ENCODE measurements at places on chromosomes 12 and 14. TPM values are rescaled to one million over a fixed set of nuclear protein-coding genes. Genes with fewer than 3 reads are reported as not detected.

GRCh38 chr12:38886064-38886463 lies 19.3 kb downstream of the CPNE8 start:
- no peak overlapping the region for H3K27ac ChIP-seq
- no peaks in the 10 kb centered on the region for H3K4me1 ChIP-seq
- no peaks in the 10 kb centered on the region for H3K36me3 ChIP-seq
- no peak overlapping the region for H3K4me3 ChIP-seq

- H3K27me3 ChIP-seq: no peaks in the 10 kb centered on the region
- no peak for DNase-seq
- H3K36me3 ChIP-seq: no peaks in the 10 kb centered on the region
- no peak overlapping the region for H3K27ac ChIP-seq
Observed at GRCh38 chr12:79411791-79412190, 279.0 kb downstream of the PAWR start.

The OVCH1 gene
- 0.65 TPM for total RNA-seq

- no peak for DNase-seq
- no peaks in the 10 kb centered on the region for H3K27me3 ChIP-seq
- peaks cover 14% of the 10 kb centered on the region for H3K4me1 ChIP-seq
- peak overlapping the region; percentile 93 for H3K4me3 ChIP-seq
- peak overlapping the region; percentile 35 for H3K27ac ChIP-seq
Observed at GRCh38 chr14:53151523-53152183, 1.5 kb downstream of the DDHD1 start.

The IL22 gene
- not detected for total RNA-seq

DNA sequence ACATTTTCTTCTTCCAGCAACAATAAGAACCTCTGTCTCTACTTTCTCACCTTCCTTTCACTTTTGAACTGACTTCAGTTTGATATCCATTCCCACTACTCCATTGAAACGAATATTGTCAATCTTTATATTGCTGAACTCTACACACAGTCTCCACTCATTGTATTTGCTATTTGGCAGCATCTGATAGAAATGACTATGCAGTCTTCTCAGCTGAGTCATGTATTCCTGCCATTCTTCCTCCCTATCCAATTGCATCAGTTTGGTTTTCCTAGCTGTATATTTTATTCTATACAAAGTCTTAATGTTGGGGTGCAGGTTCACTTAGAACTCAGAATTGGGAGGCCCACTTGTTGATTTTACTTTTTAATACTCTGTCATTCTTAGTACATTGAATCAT lies 107.5 kb upstream of the CPNE8 start:
- no peak overlapping the region for H3K4me3 ChIP-seq
- no peaks in the 10 kb centered on the region for H3K27me3 ChIP-seq
- H3K27ac ChIP-seq: no peak overlapping the region

The ANO2 gene
- 2.8 TPM for total RNA-seq

DNA sequence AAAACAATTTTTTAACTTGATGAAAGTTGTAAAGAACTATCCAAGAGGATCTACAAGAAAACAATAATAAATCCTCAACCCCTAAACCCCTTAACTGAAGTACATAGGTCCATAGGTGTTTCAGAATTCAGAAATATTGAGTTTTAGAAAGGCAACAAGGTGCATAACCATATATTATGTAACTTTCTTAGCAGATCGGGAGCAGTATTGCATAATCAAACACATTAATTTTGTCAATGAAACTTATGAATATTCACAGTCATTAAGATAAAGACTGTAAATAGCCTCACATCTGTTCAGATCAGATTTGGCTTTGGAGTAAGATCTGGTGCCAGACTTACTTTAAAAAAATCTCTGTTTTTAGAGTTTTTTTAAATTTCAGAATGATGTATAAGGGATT lies 647.1 kb upstream of the FLRT2 start:
- no peak overlapping the region for H3K27ac ChIP-seq
- no peak for DNase-seq
- peaks cover 2% of the 10 kb centered on the region for H3K4me1 ChIP-seq
- H3K36me3 ChIP-seq: no peaks in the 10 kb centered on the region
- H3K27me3 ChIP-seq: no peaks in the 10 kb centered on the region

DNA sequence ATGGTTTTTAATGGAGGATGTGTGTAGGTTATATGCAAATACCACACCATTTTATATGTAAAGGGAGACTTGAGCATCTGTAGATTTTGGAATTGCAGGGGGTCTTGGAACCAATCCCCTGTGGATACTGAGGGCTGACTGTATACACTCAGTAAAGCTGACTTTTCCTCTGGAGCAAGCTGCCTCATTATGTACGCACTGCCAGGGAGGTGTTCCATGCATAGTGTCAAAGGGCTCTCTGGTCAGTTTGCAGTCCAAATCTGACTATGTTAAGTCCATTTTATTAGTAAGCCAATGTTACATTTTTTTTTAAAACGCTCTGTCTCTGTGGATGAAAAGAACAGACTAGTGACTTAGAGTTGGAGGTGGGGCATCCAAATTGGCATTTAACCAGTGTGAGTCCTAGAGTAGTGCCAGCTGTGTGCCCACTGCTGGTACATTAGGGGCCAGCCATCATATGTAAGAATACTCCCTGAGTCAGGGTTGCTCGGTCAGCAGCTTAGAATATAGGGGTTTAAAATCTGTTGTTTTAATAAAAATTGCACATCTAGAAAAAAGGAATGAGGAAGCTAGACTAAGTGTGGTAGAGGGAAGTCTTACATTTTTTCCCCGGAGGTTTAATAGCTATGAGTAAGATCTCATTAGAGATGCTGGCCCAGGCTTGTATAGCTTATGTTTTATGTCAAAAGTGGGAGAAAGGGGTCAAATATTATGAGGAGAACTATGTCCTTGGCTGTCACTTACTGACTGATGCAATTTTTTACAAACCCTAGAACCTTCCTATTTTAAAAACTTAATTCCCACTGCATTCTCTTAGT lies 87.0 kb downstream of the TESC start:
- no peaks in the 10 kb centered on the region for H3K4me1 ChIP-seq

The PPP1R1A gene
- total RNA-seq: 22.3 TPM

DNA sequence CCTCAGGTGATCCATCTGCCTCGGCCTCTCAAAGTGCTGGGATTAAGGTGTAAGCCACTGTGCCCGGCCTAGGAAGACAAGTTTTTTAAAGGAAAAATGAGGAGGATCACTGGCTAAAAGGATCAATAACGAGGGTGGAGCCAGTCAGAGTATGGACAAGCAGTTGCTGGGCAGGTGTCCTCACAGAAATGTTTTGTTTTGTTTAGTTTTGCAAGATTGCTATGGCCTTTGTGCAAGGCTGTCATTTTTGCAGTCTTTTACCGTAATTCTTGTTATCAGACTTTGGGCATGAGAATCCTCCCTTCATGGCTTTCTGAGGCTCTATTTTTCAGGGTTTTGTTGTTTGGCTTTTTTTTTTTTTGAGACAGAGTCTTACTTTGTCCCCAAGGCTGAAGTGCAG lies 11.9 kb upstream of the METAP2 start:
- peaks cover 2% of the 10 kb centered on the region for H3K4me1 ChIP-seq
- no peaks in the 10 kb centered on the region for H3K27me3 ChIP-seq
- peaks cover 1% of the 10 kb centered on the region for H3K36me3 ChIP-seq
- no peak overlapping the region for H3K4me3 ChIP-seq
- peak overlapping the region; percentile 13 for H3K27ac ChIP-seq
- DNase-seq: no peak

The KCNH5 gene
- 3.1 TPM for total RNA-seq

DNA sequence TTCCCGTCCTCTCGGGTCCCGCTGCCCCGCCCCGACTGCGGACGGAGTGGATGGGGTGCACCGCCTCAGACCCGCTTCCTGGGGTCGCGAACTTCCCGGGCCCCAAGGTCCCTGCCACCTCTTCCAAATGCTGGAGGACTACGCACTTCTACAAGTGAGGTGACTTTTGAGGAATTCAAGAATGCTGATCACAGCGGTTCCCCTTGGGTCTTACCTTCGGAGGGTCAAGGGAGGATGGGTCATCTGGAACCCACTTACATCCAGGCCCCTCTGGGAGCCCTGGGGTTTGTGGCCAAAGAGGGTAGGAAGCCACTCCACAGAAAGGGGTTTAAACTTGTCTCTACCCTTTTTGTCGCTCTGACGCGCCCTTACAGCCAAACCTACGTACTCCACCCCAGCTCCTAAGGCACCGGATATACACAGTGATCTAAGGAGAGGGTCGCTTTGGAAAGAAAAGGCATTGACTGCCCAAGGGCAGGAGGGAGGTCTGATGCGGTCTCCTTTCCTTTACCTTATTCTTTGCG lies 532 bp upstream of the PRKD1 start:
- H3K36me3 ChIP-seq: no peaks in the 10 kb centered on the region
- H3K4me3 ChIP-seq: peak overlapping the region; percentile 76
- DNase-seq: no peak
- H3K27ac ChIP-seq: peak overlapping the region; percentile 78

DNA sequence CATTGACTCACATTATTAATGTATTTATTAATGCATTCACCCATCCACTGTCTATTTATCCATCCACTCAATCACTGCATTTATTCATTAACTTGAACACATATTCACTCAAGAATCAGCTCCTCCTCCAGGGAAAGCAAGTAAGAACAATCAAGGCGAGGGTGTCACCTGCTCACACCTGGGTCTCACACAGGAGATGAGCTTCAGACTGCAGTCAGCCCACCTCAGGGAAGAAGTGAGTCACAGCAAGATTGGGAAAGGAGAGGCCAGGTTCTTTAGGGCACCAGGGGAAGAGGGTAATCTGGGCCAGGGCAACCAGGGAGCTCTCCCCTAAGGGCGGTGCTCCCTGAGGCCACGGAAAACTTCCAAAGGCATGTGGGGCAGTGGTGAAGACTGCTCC lies 367.3 kb downstream of the BCL11B start:
- DNase-seq: no peak
- H3K4me3 ChIP-seq: no peak overlapping the region
- no peak overlapping the region for H3K27ac ChIP-seq
- H3K4me1 ChIP-seq: peaks cover 5% of the 10 kb centered on the region
- H3K27me3 ChIP-seq: peaks cover 50% of the 10 kb centered on the region

The GYS2 gene
- total RNA-seq: not detected

DNA sequence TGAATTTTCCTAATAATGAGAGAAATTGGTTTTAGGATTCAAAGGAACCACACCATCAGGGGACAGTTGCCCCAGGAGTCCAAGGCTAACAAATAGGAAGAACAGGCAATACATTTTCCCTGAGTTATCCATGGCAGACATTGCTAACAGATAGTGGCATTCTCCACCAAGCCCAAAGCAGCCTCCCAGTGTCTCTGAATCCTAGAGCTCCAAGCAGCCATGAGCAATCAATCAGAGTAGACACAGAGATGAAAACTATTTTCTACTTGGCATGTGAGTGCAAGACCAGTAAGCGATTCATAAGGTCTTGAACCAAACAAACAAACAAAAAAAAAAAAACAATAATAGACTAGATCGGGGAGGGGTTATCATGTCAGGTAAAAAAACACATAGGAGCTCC lies 515.7 kb downstream of the MED13L start:
- H3K27me3 ChIP-seq: peaks cover 7% of the 10 kb centered on the region
- no peak overlapping the region for H3K27ac ChIP-seq
- H3K4me1 ChIP-seq: peaks cover 11% of the 10 kb centered on the region
- DNase-seq: no peak
- no peaks in the 10 kb centered on the region for H3K36me3 ChIP-seq
- H3K4me3 ChIP-seq: no peak overlapping the region

The LRRC43 gene
- total RNA-seq: 5.5 TPM

The MEG3 gene
- 31.0 TPM for total RNA-seq

The SRRM4 gene
- total RNA-seq: 2.4 TPM

The PDE3A gene
- total RNA-seq: 121 TPM

The SMCO3 gene
- total RNA-seq: not detected

DNA sequence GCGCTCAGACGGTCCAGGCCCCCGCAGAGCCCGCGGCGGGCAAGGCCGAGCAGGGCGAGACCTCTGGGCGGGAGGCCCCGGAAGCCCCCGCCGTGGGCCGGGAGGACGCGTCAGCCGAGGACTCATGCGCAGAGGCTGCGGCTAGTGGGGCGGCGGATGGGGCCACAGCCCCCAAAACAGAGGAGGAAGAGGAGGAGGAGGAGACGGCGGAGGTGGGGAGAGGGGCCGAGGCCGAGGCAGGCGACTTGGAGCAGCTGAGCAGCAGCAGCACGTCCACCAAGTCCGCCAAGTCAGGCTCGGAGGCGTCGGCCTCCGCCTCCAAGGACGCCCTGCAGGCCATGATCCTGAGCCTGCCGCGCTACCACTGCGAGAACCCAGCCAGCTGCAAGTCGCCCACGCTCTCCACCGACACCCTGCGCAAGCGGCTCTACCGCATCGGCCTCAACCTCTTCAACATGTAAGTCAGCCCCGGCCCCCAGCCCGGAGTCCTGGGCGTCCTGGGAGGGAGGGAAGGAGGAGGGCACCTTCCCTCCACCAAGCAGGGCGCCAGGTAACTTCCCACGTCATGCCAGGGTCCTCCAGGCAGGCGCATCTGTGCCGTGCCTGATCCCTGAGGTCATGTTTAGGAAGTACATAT lies 72.4 kb downstream of the IQSEC3 start:
- peaks cover 15% of the 10 kb centered on the region for H3K4me1 ChIP-seq
- no peaks in the 10 kb centered on the region for H3K36me3 ChIP-seq
- peaks cover 54% of the 10 kb centered on the region for H3K27me3 ChIP-seq
- no peak overlapping the region for H3K4me3 ChIP-seq

All from progenitor cell of endocrine pancreas (in vitro differentiated cells).